ENCODE measurements at places on chromosomes 3 and 15.
A peak's percentile ranks its signal among the peaks of the same experiment; 100 is the strongest.

- no peak for DNase-seq
Observed at GRCh38 chr3:149015393-149015792, 24.1 kb downstream of the GYG1 start.

DNA sequence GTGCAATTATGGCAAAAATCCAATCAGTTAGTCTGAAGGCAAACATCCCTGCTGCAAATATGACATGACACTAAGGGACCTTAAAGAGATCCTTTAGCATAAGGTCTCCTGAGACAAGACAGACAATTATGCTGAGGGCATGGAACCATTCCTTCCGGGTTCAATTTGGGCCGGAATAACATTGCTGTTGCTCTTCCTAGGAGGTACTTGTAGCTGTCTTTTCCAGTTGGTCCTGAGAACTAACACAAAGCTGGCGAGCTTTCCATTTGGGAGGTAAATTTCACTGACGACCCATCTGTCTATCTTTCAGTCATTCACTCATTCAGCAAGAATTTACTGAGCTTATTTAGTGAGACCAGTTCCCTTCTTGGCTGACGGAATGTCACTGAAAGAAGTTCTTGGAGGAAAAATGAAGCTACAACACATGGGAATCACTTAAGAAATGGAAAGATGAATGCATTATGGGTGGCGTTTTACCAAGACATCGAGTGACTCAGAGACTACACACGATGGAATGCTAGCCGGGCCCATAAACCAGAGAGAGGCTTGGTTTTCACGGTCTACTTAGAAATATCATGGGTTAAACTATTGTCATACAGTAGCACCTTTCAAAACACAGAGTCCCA is 215.5 kb downstream of the PDZRN3 start:
- DNase-seq: no peak

- no peak for DNase-seq
Observed at GRCh38 chr3:143478115-143478693, 358.6 kb downstream of the CHST2 start.

GRCh38 chr3:51295625-51296024 is 89.5 kb upstream of the MANF start:
- no peak for DNase-seq

- no peak for DNase-seq
Observed at GRCh38 chr3:144843099-144843498, 871.5 kb downstream of the DIPK2A start.

- DNase-seq: no peak
Observed at GRCh38 chr3:46576879-46577278, 10.8 kb upstream of the LRRC2 start.

DNA sequence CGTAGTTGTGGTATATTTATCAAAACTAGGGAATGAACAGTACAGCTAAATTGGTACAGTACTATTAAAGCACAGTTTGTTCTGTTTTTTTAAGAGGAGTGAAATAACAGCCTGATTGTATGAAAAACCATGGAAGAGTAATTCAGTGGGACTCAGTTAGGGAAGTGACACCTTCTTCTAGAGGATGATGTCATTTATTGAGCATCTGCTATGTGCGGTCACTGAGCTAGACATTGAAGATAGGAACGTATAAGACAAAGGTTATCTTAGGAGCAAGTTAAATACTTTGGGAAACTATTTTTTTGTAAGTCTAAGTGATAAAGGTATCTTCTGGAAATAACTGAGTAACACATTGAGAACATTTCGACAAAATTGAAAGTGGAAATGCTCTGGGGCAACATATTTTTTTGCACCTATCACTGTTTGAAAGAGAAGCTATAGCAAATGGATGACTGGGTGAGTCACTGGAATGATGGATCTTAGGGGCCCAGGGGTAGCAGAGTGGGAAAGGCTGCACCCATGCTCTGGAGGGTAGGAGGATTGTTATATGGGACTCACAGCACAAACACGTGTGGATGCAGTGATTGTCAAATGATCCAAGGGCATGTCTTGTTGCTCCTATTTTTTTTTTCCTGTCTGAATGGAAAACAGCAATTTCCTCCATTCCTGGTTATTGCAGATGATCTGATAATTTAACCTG is 43.0 kb downstream of the OXNAD1 start:
- DNase-seq: no peak

DNA sequence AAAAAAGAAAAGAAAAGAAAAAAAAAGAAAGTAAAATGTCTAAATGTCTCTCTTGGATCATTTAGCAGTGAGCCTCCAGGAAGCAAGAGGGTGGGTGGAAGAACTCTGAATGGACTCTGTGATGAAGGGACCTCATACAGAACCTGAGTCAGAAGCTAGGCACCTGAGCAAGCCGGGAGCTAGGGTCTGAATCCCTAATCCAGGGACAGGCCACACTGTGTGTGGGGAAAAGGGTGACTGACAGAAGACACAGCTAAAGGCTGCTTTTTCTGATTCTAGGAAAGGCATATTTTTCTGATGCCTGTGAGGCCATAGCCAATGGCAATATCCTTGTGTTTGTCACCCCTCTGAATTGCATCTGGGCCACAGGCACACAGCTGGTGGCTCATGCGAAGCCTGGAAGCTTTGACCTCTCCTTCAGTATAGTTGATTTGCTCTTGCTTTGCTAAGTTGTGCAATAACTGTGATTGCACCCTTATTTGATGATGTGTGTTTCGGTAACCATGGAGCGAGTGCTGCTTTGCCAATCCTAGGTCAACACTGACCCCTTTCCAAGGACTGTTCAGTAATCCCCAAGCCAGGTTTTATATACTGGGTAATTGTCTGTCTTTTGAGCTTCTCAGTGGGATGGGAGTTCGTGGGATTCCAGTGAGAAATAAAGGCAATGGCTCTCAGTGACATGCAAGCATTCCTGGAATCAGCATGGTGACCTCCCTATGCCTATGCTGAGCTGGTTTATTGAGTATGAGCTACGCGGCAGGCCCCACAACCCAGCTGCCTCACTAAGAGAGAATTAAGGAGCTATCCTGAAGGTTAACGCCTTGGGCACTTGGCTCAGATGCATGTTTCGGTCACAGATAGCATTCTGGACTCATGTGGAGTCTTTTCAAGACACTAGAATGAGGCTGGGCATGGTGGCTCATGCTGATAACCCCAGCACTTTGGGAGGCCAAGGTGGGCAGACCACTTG is 49.0 kb upstream of the OSBPL11 start:
- peak; percentile 74 for DNase-seq

- DNase-seq: peak; percentile 87
Observed at GRCh38 chr3:129602730-129603560, 3.5 kb downstream of the PLXND1 start.
